ENCODE measurements at places on chromosomes 3 and 15. TPM values are rescaled to one million over a fixed set of nuclear protein-coding genes. Genes with fewer than 3 reads are reported as not detected.

Gene GPR87
- 0.67 TPM for polyA plus RNA-seq

Gene RPL29
- polyA plus RNA-seq = 844 TPM

Gene C15orf40
- 23.9 TPM for polyA plus RNA-seq

Gene PSTPIP1
- polyA plus RNA-seq = 0.26 TPM

Gene HRG
- not detected for polyA plus RNA-seq

Gene TTBK2
- 18.0 TPM for polyA plus RNA-seq

Gene TBL1XR1
- polyA plus RNA-seq = 42.7 TPM

Gene PROS1
- 40.4 TPM for polyA plus RNA-seq

GRCh38 chr15:35289024-35289617, 204.0 kb upstream of the NANOGP8 start:
- peak; percentile 75 for DNase-seq

- DNase-seq = no peak
These were observed 272.0 kb downstream of the KLF13 start for GRCh38 chr15:31598620-31599019.

GRCh38 chr15:100769043-100769974, 110.3 kb upstream of the ALDH1A3 start:
- no peak for DNase-seq

GRCh38 chr15:96582473-96582872, 252.0 kb downstream of the NR2F2 start:
- DNase-seq = no peak

GRCh38 chr3:115986555-115987207, 363.4 kb downstream of the GAP43 start:
- DNase-seq = no peak

DNA sequence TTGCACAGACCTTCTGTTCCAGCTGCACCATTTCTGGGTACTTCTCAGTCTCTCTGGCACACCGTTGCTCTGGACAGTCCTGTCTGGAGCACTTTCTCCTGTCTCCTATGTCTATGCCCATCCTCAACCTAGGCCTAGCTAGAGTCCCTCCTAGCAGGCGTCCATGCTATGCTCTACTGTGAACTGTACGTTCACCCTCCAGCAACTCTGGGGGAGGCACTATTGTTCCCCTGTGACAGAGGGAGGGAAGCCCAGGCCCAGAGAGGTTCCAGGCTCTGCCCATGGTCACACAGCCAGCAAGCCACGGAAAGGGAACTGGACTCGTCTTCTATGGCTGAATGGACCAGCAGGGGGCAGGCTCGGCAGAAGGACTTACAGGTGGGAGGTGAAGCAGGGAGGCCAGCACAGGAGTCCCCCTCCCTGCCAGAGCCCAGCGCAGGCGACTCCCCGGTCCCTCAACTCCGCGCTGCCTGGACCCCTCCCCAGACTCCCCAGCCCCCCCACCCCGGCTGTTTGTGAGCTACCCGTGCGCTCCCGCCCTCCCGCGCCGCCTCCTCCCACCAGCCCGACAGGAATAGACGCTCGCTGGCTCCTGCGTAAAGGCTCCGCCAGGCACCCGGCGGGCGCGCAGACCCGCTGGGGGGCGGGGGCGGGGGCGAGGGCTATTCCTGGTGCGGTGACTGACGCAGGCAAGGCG, 1.7 kb upstream of the LINGO1 start:
- DNase-seq = peak; percentile 68

DNA sequence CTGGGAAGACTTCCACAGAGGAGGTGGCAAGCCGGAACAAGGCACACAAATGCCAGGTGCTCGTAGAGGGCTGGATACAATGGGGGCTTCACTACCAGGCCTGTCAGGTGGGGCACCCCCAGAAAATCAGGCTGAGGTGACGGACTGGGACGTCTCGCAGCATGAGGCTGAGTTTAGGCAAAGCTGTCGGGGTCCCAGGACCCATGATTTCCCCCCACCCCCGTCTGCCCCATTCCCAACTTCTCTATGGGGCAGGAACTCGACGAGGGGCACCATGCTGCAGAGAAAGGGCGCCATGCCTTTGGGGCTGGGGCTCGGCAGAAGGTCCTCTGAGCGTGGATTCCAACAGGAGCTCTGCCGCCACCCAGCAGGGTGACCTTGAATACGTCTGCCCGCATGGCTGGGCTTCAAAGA, 65.7 kb upstream of the HES1 start:
- no peak for DNase-seq

DNA sequence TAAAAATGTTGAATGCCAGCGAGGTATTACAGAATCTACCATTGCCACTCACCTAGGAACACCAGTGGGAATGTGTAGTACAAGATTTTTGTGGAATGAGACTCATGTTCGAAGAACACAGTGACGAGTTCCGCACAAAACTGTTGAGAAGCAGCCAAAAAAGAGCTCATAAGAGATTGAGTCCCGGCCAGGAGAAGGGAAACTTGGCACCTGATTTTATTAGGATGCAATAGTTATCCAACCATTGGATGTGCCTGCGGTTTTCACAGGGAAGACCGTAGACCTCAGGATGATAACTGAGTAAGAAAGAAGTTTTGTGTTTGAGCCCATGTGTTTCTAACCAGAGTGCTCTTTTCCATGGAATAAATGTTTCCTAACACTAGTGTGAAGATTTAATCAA, 88.9 kb downstream of the PTPRG start:
- DNase-seq = peak; percentile 97

GRCh38 chr3:59480486-59480995, 430.7 kb upstream of the CFAP20DC start:
- DNase-seq = no peak

DNA sequence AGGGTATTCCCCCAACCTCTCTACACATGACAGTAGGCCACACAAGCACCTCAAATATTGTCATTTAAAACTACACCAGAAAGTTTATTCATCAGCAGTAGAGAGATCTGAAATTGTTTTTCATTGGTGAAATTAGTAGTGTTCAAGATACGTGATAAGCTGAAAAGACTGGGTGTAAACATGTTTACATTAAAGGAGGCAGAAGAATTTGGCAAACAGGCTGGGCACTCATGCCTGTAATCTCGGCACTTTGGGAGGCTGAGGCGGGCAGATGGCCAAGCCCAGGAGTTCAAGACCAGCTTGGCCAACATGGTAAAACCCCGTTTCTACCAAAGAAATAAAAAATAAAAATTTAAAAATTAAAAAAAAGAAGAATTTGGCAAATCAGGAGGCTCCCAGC, 255.6 kb downstream of the FOXP1 start:
- DNase-seq = no peak

DNA sequence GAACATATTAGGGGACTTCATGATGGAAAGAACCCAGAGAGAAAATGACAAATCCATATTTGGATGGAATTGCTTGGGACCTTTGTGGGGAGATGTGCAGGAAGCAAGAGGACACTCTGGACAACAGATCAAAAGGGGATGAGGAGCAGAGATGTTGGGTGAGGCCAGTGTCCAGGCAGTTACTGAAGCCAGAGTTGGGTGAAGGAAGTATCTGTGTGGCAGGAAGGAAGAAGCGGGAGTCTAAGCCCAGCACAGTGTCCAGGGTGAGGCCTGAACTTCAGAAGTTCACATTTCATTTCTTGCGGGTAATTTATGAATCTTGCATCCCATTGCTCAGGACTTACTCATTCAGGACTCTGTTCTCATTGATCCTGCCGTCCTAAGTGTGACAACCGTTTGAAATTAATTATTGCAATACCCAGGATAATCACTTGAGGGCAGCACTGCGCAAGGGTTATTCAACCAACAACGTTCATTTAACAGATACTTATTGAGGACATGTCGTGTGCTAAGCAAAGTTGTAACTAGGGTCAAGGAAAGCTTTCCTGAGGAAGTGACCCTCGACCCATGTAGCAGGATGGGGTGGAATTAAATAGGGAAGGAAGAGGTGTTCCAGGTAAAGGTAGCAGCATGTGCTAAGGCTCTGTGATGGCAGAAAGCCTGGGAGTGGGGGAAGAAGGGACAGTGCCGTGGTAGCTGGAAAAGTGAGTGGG, 61.3 kb upstream of the CMTM8 start:
- peak; percentile 66 for DNase-seq

GRCh38 chr15:80844011-80844732, 65.0 kb downstream of the CEMIP start:
- DNase-seq = peak; percentile 33

GRCh38 chr3:192275741-192276355, 451.5 kb downstream of the FGF12 start:
- DNase-seq = no peak

GRCh38 chr3:13041113-13041776, 32.0 kb downstream of the IQSEC1 start:
- DNase-seq = no peak

DNA sequence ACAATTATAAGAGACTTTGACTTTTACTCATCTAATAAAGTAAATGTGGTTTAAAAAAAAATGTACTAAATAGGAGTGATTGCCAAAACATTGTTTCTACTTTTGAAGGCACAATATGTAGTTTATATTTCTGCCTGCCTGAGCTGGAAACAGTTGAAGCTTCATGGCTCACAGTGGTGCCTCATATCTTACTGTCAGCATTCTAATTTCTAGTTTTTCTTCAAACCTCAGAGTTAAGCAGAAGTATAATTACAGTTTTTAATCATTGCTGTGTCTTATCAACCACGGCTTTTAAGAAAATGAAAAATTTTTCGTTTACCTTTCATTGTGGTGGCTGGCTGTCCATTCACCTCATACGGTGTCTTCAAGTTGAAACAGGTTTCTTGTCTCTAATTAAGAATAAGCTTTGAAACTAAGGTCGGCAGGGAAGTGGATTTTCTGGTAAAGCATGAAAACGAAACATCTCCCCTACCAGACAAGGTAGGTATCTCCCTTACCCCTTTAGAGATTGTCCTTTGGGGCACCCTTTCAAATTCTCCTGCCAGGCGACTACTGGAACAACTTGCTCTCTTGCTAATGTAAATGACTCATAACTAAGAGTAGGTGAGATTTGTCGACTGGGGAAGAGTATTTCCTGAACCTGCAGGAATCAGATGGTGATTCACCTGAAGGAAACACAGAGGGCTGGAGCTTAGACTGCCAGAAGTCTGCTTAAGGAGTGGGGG, at the start of gene GPR87:
Gene GPR87, minus strand, starts transcription at position 554 of the 725 bp plus-strand sequence. CDS start 16,720 bp downstream, outside the sequence.
- DNase-seq = no peak

DNA sequence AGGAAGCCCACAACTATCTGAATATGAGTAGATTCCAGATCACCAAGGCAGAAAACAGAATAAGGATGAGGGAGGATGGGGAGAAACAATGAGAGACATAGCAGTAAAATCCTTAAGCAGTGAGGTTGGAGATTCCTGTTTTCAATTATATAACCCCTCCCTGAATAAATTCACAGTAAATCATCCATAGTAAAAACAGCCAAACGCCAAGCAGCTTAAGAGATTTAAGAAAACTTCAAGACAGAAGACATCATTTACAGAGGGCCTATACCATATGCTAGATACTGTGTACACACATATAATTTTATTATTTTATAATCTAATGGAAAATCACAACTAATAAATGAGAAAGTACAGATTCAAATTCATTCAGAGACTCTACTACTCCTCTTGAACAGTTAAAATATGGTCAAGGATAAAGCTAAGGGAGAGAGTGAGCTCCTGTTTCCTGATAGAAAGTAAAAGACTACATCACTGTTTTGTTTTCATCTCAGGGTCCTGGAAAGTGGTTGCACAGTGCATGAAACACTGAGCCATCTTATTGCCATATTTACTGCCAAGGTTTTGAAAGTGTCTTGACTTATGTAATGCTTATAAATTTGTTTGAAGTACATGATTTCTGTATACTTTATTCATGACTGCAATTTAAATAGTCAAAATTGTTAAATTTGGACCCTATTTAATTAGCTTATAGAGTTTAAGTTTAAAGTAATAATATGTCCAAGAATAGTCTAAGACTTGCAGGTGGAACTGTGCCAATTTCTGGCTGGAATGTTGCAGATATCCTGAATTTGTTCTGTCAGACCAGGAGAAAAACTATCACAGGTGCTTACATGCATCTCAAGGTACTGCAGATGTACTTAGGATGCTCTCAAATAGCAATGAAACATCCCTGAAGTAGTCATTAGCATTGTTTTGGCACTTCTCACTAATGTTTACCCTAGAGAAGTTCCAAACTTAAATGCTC, 141.4 kb downstream of the TBL1XR1 start:
- no peak for DNase-seq

DNA sequence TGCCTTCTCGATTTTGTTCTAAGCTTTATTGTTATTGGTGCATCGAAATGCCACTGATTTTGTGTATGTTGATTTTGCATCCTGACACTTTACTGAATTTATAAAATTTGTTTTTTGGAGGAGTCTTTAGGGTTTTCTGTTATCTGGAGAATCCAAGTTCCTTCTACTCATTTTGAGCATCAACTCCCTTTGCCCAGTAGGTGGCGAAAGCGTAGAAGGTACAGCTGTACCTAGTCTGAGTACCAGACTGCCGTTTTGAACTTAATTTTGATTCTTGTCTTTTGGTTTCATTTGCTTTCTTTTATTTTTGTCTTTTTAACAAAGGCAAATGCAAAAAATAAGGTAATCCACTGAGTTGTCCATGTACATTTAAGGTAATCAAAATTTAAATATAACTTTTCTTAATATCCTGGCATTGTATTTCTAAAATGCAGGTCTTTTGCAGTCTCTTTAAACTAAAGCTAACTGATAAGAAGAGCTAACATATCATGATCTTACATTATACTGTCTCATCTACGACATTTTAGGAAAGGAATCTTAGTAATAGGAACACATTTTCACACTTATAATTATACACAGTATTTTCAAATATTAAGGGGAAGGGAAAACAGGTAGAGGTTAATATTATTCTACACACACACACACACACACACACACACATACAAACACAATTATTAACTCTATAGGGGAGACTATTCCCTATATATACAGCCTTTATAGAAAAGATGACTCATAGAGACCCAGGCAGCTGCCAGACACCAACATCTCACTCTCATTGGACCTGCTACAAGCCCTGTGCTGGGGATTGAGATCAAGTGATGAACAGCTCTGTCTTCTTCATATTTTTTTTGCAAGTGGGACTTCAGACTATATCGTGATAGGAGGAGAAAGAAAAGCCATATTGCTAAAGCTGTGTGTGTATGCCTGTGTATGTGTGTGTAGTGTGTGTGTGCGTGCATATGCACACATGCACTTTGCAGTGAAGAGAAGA, 71.8 kb downstream of the SYNPR start:
- peak; percentile 80 for DNase-seq

- peak; percentile 94 for DNase-seq
These were observed 244.5 kb downstream of the RBMS3 start for GRCh38 chr3:29525254-29525881.

DNA sequence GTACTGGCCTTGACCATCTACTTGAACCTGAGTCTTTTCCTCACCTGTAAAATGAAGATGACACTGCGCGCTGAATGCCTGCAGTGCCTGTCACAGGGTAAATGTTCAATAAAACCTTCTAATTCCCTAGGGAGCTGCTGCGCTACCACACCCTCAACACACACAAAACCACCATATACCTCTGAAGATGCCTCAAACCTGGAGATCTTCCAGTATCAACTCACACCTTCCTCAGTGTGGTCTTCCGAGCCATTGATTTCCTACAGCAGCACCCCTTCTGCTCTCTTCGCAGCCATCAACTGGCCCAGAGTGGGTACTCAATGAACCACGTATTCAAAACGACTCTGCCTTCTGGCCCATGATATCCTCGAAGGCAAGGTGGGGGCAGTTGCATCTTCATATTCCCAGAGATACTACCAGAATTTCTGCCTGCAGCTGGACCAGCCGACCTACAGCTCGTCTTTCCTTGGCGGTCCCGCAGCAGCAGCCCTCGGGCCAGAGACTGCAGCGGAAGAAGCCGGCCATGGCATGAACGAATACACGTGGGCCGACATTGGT, 695 bp downstream of the RPL32 start:
- DNase-seq = no peak

Measured in cardiac muscle cell (in vitro differentiated cells and primary cell).